Stimulated activated CD8-positive, alpha-beta memory T cell treated with anti-CD3 and anti-CD28 coated beads, Interleukin-2, amount 100 ng/mL, for 1 hour (primary cell): ENCODE measurements at places on chromosomes 11 and 22.

DNA sequence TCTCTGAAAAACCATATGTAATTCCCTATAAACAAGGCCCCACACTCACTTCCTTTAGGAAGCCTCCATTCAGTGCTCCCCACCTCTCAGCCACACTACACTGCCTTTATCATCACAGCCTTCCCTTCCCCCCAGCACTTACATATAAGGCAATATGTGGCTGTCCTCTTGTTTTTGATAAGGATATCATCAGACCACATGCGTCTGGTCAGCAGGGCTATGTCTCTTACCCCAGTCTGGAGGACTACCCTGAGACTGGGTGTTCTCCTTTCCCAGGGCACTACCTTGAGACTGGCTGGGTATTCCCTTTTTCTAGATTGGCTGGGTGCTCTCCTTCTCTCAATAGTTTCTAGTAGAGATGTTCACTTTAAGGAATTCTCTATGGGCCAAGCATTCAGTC, 7.8 kb downstream of the KCNE3 start:
- no peak for DNase-seq

- DNase-seq: no peak
These were observed 74.7 kb downstream of the SC5D start for GRCh38 chr11:121367001-121367843.

DNA sequence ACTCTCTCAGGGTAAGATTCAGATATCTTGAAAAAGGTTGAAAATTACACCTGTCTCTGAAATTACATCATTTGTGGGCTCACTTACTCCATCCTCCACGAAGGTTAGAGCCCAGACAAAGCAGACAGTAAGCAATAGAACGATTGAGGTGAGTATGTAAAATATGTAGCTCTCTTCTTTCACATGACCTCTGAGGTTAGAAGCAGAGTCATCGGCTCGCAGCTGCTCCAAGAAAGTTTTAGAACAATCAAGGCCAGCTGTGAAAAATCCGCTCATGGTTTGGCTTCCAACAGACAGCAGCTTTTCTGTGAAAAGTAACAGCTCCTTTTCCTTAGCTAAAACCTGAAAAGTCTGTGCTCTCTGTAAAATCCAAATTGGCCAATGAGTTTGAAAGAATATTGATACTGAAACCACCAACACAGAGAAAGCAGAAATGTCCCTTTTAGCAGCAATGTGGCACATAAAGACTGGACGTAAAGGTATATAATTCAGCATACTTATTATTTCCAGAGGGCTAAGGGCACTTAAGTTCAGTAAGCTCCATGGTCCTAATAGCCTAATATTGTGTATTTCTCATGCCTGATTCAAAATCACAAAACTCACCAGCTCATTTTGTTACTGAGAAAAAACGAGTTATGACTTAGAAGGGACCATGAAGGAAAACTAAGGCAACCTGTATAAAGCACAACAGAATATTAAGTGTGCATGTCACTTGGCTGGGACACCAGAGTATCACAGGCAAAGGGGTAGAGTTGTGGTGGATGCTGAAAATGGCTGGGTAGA, 78.2 kb downstream of the FAM76B start:
- no peak for DNase-seq

- DNase-seq: no peak
These were observed 6.9 kb downstream of the ARVCF start for GRCh38 chr22:20009582-20010306.

DNA sequence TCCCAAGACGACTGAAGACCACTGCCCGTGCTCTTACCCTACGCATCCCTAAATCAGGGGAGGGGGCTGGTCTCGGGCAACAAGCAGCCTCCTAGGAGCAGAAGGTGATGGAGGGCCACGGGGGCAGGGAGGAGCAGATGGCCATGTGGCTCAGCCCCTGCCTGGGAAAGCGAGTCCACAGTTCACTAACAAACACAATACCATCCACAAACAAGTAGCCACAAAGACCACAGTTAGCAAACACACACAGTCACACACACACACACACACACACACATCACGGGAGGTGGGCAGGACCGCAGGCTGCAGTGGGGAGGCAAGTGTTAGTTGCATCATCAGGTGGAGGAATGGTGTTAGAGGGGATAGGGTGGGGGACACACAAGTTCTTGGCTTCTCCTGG, 13.2 kb upstream of the FXYD2 start:
- no peak for DNase-seq

DNA sequence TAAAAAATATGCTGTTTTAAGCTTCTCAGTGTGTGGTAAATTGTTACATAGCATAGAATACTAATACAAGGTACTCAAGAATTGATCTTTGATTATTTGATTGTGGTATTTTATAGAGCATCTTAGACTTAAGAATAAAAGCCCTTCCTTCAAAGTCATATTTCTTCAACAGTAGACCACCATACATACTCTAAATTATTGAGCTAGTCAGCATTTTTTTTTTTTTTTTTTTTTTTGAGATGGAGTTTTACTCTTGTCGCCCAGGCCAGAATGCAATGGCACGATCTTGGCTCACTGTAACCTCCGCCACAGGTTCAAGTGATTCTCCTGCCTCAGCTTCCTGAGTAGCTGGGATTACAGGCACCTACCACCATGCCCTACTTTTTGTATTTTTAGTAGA, 436.7 kb upstream of the LUZP2 start:
- no peak for DNase-seq

- no peak for DNase-seq
These were observed 693.4 kb upstream of the CCDC90B start for GRCh38 chr11:83979593-83979992.

DNA sequence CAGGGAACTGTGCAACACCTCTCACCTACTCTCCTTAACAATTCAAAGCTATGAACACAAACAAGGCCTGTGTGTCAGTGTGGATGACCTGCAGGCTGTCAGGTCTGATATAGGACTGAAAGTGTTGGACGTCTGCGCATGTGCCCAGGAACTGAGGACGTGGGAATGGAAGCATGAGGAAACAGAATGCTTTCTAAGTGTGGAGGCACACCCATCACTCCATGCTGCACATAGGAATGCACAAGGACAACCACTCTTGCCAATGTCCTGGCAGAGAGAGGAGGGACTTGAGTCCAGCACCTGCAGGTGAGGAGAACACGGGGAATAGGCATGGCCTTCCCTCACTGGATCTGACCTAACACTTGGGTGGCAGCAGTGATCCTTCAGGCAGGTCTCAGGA, 874.3 kb downstream of the OPCML start:
- no peak for DNase-seq

DNA sequence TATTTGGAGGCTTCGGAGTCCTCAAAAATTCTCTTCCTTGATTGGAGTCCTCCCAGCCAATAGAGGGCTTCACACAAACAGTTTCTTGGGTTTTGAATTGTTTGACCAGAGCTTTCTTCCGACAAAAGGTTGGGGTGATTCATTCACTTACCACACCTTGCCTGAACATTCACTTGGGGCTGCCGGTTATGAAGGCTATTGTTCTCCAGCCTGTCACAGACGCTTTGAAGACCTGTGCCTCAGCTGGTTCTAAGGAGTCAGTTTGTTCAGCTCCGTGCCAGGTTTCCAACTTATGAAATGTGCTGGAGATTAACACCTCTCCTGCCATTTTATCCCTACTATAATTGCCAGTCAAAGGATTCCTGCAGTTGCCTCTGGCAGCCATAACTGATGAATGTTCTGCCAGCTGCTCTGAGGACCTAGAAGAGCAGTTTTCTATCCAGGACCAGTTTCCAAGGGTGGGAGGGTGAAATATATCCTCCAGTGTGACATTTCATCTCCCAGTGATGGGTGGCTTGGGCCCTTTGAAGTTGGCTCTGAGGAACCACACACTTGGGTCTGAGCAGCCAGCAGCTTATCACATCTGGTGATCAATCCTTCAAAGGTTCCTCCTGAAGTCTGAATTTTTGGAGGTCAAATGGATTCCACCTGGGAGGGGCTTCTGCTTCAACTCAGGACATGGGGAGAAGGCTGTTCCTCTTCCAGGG, 31.4 kb downstream of the LIMK2 start:
- no peak for DNase-seq

- DNase-seq: no peak
These were observed 55.8 kb downstream of the IRAG1 start for GRCh38 chr11:10637731-10638151.

DNA sequence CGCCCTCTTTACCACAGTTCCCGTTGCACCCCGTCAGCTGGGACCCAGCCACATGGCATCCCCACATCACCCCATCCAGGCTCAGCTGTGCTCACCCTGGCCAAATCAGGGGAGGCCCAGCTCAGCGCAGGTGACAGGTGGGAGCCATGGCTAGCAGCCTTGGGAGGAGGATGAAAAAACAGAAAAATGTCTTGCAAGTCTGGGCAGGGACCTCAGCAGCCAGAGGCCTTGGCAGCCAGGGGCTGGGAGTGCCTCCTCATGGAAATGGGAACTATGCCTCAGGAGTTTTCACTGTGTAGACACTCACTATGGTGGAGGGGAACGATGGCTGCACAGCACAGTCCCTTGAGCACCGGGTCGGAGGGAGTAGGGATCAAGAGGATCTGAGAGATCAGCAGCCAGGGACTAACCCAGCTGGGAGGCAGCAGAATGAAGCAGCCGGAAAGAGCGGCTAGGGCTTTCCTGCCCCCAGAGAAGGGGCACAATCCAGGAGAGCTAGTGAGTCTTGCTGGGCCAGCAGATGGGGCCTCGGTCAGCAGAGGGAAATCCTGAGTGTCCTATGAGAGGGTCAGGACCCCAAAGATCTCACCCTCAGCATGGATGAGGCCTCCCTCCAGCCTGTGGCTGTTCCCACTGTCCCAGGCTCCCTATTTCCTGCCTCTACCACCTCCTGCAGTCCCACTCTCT, 6.2 kb upstream of the FTH1 start:
- no peak for DNase-seq

GRCh38 chr11:101880222-101880621, 34.6 kb upstream of the CEP126 start:
- no peak for DNase-seq

- DNase-seq: no peak
These were observed 123.9 kb downstream of the PAX6 start for GRCh38 chr11:31687256-31687655.

DNA sequence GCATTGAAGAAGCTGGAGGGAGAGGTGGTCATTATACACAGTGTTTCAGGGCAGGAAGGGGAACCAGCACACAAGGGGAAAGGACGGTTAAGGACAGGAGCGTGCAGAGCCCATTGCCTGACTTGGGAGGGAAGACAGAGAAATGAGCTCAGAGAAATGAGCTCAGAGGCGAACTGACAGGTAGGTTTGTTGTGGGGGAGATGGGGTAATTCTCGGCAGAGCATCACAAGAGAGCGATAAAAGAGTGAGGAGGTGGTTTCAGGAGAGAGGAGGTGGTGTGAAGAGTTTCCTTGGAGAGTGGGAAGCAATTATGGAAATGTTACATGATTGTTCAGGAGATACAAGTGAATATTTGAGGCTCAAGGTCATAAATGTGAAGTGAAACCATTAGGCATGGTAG, 61.0 kb downstream of the MRGPRX1 start:
- no peak for DNase-seq

DNA sequence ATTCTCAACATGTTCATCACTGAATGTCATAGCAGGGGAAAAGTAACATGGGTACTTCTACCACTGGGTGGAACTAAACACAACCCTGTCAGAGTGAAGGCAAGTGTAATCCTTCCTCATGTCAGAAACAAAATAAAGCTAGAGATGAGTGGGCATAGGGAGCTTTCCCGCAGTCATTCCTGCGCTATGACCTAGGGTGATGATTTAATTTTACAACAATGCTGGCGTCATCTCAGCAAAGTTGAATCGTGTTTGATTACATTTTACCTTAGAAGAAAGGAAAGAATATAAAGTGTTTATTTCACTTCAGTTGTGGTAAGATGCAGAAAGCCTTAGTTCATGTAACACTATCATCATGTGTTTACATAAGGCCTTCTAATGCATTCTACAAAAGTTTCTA, 355.6 kb downstream of the METTL15 start:
- no peak for DNase-seq

- DNase-seq: no peak
These were observed 38.9 kb upstream of the CCDC34 start for GRCh38 chr11:27401833-27402316.

GRCh38 chr22:31291481-31292235, 630 bp downstream of the PIK3IP1 start:
- no peak for DNase-seq

GRCh38 chr11:5550440-5551095, 2.2 kb upstream of the OR52H1 start:
- no peak for DNase-seq

DNA sequence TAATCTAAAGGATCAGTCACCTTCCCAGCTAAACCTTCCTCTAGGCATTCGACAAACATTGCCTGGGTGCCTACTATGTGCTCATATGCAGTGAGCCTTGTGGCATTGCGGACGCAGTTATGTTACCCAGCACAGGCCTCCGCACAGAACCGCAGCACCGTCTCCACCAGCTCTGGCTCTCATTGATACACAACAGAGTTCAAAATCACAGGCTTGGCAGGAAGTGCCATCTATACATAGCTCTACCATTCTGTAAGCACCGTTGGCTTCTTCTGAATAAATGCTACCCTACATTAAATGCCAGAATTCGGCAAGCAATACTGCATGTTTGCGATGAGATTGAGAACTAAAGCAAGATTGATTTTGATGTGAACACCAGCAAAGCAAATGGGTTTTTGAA, 31.0 kb downstream of the DSCAML1 start:
- no peak for DNase-seq

- no peak for DNase-seq
These were observed 52.6 kb downstream of the IGSF9B start for GRCh38 chr11:133903875-133904817.

GRCh38 chr22:49415151-49415951, 412.3 kb downstream of the BRD1 start:
- no peak for DNase-seq

- DNase-seq: no peak
These were observed 77.4 kb downstream of the NAV2 start for GRCh38 chr11:19789835-19790710.

GRCh38 chr11:27861706-27862430, 161.6 kb upstream of the BDNF start:
- no peak for DNase-seq

GRCh38 chr11:78560153-78560552, 14.5 kb downstream of the NARS2 start:
- DNase-seq: no peak

DNA sequence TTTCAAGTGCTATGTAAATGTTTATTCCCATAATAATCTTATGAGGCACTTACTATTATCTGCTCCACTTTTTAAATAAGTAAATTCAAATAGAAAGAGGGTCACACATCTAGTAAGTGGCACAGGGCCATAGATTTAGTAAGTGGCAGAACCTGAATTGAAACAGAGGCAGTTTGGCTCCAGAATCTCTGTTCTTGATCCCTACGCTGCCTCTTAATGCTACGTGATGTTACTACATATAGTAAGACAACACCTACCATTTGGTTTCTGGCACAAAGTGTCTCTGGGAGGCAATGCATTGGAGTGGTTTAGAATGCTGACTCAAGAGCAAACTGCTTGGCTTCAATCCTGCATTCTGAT, 1018.3 kb downstream of the DLG2 start:
- DNase-seq: no peak

- no peak for DNase-seq
These were observed 41.9 kb downstream of the DNHD1 start for GRCh38 chr11:6538945-6539344.

GRCh38 chr22:30969532-30970355, 679 bp downstream of the TUG1 start:
- no peak for DNase-seq
